BJ (cell line): ENCODE measurements at places on chromosomes 1 and 21.

DNA sequence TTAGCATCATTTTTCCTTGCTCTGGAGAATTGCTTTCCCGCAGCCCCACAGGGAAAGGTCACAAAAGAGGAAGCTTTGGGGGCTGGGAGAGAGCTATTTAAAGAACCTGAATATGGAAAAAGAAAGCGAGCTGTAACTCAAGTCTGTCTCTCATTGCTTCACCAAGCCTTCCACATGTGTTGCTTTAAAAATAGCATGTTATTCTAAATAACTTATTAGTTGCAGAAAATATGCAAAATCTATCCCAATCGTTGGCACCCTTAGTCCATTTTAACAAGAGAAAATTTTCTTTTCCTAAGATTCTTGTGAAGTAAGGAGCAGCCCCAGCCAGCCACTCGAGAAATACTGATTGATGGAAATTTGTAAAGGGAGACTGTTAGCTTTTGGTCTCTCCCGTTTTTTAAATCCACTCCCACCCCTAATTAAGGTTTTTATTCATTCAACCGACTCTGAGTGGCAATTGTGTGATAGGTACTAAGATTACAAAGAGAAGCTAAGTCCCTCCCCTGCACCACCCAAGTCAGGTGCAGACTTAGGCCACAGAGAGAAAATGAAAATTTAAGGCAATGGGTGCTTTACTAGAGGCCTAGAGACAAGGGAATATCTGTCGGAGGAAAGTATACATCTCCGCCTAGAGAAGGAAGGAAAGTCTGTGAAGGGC lies 802 bp downstream of the CYP4X1 start:
- DNase-seq, result no peak

DNA sequence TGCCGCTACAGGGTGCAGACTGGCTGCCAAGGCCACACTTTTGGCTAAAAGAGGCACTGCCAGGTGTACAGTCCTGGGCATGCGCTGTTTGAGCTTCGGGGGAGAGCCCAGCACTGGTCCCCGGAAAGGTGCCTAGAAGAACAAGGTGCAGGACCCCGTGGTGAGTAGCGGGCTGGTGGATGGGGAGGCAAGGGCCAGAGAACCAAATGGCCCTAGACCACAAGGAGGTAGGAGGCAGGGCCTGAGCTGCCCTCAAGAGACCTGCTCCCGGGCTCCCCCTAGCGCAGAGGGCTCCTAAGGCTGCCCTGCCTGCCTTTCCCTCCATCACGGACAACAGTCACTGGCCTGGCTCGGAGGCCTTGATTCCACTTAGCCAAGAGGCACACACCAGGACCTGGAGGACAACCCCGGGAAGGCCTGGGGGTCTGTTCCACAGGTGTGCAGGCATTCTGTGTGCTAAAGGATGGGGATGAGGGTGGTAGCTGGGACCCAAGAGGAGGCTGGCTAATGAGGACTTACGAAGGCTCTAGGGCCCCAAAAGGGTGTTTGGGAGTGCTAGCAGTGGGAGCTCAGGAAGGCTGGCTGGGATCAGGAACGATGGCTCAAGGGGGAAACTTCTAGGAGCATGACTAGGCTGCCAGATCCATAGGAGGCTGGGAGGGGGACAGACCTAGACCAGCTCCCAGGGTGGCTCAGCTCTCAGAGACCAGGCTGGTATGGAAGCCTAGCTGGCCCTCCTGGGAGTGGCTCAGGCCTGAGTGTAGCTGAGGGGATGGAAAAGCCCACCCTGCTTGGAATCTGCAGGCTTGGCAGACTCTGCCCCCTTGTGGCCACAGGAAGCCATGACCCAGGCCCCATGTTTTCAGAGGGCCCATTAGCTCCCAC lies 742 bp downstream of the ARTN start:
- DNase-seq, result no peak

DNA sequence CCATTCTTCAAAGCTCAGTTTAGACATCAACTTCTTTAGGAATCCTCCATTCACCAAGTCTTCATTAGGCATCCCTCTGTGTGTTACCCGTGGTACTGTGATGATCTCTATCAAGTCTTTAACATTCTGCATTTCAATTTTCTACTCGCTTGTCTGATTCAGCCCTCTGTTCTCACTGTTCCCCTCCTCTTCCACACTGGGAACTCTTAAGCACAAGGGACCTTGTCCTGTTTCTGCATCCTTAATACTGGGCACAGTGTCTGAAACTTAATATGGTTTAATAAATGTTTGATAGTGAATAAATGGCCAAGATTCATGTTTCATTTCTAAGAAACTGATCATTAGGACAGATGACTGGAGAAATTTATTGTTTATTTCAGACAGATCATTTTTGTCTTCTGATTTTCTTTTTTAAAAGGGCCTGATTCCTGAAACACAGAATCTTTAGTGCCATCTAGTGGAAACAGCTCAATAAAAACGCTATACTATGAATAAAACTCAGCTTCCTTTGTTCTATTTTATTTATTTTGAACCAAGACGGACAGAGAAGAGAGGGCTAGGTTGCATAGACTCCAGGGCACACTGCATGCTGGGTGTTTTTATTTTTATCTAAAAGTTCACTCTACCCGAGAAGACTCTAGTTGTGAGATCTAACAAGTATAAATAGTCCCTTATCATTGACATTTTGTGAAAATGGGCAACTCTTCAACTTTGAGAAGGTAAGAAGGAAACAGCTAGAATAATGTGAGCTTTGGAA lies 7.0 kb upstream of the TRIM45 start:
- DNase-seq, result no peak

DNA sequence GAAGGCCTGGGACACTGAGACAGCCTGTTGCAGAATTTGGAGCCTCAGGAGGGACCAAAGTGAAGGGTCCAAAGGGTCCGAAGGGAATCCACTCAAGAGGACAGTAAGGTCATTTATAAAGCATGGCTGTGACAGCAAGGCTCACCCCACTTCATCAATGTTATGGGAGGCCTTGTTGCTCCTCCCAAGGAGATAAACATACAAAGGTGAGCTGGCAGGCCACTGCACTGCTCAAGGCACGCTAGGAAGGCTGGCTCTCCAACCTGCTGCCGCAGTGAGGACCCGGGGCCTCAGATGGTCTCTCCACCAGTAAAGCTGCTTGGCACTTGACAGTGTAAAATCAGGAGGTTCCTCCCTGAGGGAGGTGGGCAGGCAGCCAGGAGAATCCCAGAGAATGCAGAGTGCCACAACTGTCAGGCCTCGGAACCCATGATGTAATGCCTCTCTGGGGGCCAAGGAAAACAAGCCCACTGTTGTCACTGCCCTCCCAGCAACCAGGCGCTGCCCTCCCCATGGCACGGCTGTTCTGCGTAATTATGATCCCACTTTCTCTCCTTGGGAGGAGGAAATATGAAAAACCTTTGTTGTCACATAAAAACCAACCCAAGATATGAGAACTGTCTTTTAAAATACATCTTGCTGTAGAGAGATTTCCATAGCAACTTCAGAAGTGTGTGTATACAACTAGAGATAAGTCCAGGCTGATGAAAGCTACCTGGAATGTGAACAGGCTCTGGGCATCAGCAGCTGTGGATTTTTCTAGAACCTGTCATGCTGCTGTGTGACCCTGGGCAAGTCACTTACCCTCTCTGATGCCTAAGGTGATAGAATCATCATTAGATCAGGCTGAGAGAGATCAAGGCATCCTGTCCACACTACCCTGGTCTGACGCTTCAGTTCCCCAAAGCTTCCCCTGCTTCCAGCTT lies 102.5 kb downstream of the KCNN3 start:
- no peak for DNase-seq

DNA sequence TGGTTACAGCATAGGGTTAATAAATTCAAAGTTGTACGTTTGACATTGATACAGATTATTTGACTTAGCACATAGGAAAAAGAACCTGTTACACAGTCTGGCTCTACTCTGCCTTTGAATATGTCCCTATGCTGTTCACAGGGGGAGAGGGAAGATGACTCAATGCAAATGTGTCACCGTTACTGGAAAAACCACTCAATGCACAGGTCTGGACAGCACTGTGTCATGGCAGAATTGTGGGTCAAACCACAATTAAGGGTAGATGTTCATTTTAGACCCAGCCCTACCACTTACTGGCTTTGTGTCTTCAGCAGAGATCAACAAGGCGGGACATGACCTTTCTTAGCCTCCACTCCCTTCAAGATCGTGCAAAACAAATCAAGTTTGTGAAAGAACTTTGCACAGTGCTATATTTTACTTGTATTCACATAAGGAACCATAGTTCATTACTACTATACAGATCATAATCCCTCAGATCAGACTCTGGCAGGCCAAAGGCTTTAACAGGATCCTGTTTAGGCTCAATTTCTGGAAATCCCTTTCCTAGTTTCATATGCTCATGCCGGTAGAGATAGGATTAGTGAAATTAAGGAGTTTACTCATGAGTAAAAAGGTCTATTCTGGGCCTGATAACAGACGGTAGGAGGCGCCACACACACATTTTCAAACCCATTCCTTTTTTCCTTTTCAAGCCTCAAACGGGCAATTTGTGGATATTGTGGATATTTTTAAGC lies 22.1 kb downstream of the EIF2D start:
- DNase-seq, result peak; percentile 40

DNA sequence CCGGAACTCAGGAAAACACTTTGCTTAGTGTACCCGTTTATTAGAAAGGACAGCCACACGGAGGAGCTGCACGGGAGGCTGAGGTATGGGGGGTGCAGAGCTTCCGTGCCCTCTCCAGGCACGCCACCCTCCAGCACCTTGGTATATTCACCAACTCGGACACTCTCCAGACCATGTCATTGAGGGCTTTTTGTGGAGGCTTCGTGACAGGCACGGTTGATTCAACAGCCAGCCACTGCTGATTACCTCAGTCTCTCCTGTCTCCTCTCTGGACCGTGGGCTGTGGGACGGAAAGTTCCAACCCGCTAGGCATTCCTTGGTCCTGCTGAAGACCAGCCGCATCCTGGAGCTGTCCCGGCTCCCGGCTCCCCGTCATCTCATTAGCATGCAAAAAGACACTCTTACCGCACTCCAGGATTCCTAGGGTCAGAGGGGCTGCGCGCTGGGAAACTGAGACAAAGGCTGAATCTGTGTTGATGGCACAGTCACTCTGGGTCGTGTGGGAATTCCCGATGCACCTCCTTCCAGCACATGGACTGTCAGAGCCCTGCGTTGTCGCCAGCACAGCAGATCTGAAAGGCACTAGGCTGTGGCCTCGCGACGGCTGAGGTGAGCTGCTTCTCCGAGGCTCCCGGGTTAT lies 65.6 kb downstream of the PRKCZ start:
- no peak for DNase-seq

GRCh38 chr1:119603695-119604094 lies 44.4 kb downstream of the ZNF697 start:
- no peak for DNase-seq

DNA sequence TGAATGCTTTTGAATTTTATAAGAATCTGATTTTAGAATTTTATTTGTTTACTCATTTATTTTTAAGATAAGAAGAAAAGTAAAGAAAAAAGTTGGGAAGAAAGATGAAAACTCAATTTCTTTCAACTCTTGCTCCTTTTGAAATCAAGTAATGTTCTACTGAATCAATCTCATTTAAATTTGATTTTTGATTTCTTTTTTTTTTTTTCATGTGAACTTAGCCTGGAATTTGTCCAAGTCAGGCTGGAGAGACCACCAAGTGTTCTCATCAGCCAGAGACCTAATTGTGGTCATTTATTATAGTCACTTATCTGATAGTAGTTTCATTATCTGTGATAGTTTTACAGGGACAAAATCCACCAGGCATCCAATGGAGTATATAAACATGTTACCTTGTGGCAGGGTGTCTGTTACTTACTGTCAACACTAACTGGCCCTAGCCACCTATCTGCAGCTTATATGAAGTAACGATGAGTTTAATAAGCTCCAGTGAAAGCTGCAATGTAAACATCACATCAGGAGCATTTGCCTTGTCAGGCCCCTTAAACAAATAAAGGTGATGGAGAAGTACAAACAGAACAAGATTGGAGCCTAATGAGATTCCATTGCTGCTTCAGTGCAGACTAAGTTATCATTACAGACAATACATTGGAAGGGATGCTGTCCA lies 39.2 kb downstream of the HLX start:
- no peak for DNase-seq

GRCh38 chr1:45246760-45247159 lies 40.4 kb upstream of the ZSWIM5 start:
- DNase-seq, result peak; percentile 90

DNA sequence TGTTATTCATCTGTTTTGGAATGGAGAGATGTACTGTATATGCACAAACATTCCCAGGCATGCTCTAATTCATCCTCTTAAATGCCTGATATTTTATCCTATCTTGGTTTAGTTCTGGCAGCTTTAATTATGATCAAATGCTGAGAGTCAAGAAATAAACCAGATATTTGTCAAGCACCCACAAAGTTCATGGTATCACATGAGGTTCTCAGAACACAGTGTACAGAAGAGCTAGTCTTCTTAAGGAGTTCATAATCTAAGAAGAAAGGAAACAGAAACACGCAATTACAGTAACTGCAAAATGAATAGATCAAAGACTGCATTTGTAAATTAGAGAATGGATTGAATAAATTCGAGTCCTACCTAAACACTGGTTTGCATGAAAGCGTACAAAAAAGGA lies 58.3 kb upstream of the KCNH1 start:
- DNase-seq, result no peak

DNA sequence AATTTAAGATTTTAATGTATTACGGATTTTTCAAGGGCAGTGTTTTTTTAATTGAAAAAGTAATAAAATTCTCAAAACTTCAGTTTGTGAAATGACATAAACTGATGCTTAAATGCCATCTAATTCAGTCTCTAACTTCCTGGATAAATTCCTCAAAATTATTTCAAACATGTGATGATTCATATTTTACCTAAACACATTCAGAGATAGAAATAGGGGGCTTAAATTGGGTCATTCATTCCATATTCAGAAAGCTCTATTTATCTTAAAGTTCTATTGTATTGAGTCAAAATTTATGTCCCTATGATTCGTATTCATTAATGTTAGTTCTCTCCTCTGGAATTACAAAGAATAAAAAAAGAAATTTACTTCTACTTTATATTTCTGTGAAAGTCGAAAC lies 713.6 kb upstream of the CHRM3 start:
- DNase-seq, result no peak

- DNase-seq, result no peak
Observed at GRCh38 chr1:107949467-107950253, 15.3 kb downstream of the VAV3 start.

- DNase-seq, result no peak
Observed at GRCh38 chr1:182348961-182349747, 42.4 kb downstream of the GLUL start.

- no peak for DNase-seq
Observed at GRCh38 chr1:177023726-177024125, 140.8 kb downstream of the ASTN1 start.

GRCh38 chr1:116940814-116941599 lies 31.3 kb downstream of the PTGFRN start:
- DNase-seq, result no peak

- no peak for DNase-seq
Observed at GRCh38 chr1:244865028-244865371, 657 bp upstream of the HNRNPU start.
